ENCODE measurements at places on chromosomes 1 and 21.

DNA sequence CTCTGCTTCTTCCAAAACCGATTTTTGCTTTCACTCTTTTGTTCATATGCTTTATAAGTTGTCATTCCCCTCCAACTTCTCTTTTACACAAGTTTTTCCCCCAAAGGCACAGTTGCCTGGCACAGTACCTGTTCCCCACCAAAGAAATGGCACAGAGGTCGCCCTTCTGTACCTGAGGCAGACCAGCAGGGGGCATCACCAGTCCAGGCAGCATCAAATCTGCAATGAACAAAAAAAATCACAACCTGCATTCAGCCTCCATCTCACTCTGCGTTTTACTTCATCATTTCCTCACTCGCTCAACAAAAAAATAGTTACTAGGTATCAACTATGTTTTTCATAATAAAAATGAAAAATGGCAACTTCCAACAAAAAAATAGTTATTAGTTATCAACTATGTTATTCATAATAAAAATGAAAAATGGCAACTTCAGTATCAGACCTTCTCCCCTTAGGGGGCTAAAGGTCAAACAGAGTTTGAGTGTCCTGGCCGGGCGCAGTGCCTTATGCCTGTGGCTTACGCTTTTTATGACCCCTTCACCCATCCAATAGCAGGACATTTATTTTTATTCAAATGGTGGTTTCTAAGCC lies 4.1 kb downstream of the EIF2D start:
- peak; percentile 58 for DNase-seq

GRCh38 chr1:201463071-201463552 lies 5.9 kb downstream of the PHLDA3 start:
- no peak for DNase-seq

DNA sequence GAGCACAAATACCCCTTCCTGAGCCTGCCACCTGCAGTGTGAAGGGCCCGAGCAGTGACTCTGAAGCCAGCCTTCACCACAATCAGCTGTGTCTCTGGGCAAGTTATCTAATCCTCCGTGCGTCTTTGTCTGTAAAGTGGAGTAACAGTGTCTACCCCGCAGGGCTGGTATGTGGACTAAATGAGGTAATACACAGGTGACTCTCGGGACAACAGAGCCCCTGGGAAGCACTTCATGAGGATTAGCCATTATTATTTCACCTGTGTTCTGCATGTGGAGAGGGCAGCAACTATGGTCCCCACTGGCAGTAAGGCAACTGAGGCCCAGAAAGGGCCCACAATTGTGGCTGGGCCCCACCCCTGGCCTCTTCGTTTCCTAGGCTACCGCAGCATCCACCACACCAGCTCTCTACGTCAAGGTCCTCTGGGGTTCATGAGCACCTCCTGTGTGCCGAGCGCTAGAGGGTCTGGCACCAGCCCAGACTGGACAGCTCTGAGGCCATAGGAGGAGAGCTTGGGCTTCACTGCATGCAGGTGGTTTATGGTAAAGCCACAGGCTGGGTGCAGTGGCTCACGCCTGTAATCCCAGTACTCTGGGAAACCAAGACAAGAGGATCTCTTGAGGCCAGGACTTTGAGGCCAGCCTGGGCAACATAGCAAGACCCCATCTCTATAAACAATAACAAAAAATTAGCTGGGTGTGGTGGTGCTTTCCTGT lies 41.3 kb upstream of the LRP8 start:
- peak; percentile 39 for DNase-seq

DNA sequence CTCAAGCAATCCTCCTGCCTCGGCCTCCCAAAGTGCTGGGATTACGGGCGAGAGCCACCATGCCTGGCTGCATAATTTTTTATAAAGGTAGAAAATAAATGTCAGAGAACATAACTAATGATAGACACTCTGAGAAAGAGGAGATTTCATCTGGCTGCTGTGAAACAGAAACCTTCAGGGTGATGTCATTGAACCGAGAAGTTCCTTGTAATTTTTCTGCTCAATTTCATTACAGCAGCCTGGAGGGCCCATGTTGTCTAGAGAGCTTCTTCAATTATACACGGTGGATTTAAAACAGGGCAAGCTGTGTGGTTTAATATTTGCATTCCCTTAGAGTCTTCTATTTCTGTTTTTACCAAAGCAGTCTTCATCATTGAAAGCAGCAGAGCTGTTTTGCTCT lies 64.3 kb upstream of the MORC3 start:
- DNase-seq: no peak

- no peak for DNase-seq
Observed at GRCh38 chr1:22362626-22363402, 88.8 kb upstream of the ZBTB40 start.

GRCh38 chr21:31874812-31875212 lies 2.0 kb downstream of the HUNK start:
- DNase-seq: peak; percentile 68

DNA sequence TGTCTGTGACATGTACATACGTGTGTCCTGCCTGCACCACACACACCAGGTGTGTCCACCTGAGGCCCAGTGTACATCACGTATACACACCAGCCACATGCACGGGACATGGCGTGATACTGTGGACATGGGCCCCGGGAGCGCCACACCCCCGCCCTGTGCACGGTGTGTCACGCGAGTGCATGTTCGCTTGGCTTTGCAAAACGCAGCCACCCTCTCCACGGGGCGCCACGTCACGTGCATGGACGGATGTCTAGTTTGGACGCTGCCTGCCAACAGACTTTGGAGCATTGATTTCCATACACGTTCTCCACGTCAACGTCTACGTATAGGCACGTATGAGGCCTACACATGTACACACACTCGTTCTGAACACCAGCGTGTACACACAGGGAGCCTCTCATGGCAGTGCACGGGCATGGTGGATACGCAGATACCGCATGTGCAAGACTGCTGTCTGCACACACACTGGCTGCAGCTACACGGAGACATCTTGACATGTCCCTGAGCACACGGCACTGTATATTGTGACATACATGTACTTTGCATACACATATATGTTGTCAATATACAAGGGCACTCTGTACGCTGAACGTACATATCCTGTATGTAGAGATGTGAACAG lies 2.7 kb downstream of the TMEM240 start:
- DNase-seq: no peak

GRCh38 chr1:214989341-214989740 lies 93.2 kb upstream of the KCNK2 start:
- DNase-seq: no peak

- DNase-seq: peak; percentile 42
Observed at GRCh38 chr1:229885568-229886495, 181.2 kb upstream of the GALNT2 start.

DNA sequence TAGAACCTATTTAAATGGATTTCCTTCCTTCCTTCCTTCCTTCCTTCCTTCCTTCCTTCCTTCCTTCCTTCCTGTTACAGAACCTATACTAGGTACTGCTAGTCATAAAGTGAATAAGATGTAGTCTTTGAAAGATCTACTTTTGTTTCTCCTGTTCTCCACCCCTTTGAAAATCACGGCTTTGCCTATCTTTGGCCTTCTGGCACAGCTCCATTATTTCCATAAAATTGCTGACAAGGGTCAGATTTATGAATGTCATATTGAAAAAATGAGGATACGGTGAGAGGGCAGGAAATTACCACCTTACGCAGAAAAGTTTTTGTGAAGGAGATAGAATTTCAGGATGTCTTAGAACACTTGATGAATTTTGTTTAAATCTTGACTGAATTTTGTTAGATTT lies 18.1 kb upstream of the HMCN1 start:
- no peak for DNase-seq
